ENCODE measurements at places on chromosomes 7 and 10. TPM values are rescaled to one million over a fixed set of nuclear protein-coding genes. Genes with fewer than 3 reads are reported as not detected.

The ENTPD7 gene
- total RNA-seq, result 8.1 TPM

The KEL gene
- 1.6 TPM for total RNA-seq

The SPDYE8 gene
- total RNA-seq, result not detected

The SEPTIN14 gene
- total RNA-seq, result not detected

The TMEM243 gene
- total RNA-seq, result 115 TPM

The GDF10 gene
- total RNA-seq, result 14.5 TPM

The ZNF736 gene
- total RNA-seq, result 15.1 TPM

The SFTPA2 gene
- total RNA-seq, result 14,717 TPM

The STYXL1 gene
- 25.6 TPM for total RNA-seq

The MGMT gene
- 19.9 TPM for total RNA-seq

GRCh38 chr7:78983483-78983882 is 470.0 kb downstream of the MAGI2 start:
- DNase-seq, result no peak
- no peaks in the 10 kb centered on the region for H3K36me3 ChIP-seq
- H3K27ac ChIP-seq, result no peak overlapping the region
- no peak overlapping the region for H3K4me3 ChIP-seq
- no peaks in the 10 kb centered on the region for H3K4me1 ChIP-seq

- no peak overlapping the region for H3K4me3 ChIP-seq
- H3K27ac ChIP-seq, result no peak overlapping the region
- no peaks in the 10 kb centered on the region for H3K27me3 ChIP-seq
Measured at GRCh38 chr7:137920637-137921399, 74.0 kb upstream of the DGKI start.

GRCh38 chr10:13590886-13591285 is 4.1 kb downstream of the PRPF18 start:
- DNase-seq, result no peak
- peaks cover 24% of the 10 kb centered on the region for H3K36me3 ChIP-seq
- H3K4me1 ChIP-seq, result peaks cover 18% of the 10 kb centered on the region
- no peaks in the 10 kb centered on the region for H3K27me3 ChIP-seq
- no peak overlapping the region for H3K4me3 ChIP-seq
- H3K27ac ChIP-seq, result no peak overlapping the region

- no peaks in the 10 kb centered on the region for H3K27me3 ChIP-seq
- H3K27ac ChIP-seq, result no peak overlapping the region
- no peak for DNase-seq
- H3K4me3 ChIP-seq, result no peak overlapping the region
Measured at GRCh38 chr10:62559481-62560200, 185.5 kb downstream of the ZNF365 start.

DNA sequence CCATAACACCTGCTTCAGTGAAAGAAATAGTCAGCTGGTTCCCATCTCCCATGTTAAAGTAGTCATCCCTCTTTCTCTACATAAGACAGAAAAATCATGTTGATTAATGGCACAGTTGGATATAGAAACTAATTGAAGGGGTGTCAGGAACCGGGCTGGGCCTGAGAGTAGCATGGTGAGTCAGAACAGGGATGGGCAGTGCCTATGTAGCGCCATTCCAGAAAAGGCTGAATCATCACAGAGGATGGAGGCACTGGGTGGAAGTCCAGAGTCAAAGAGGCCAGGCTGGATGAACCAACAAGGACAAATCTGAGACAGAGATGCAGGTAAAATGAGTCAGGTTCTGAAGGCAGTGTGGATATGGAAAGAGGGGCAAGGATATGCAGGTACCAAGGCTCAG is 201.2 kb downstream of the LHFPL3 start:
- no peak overlapping the region for H3K4me3 ChIP-seq
- H3K27me3 ChIP-seq, result no peaks in the 10 kb centered on the region
- no peaks in the 10 kb centered on the region for H3K4me1 ChIP-seq

- H3K27me3 ChIP-seq, result no peaks in the 10 kb centered on the region
- DNase-seq, result no peak
- no peaks in the 10 kb centered on the region for H3K36me3 ChIP-seq
- H3K4me1 ChIP-seq, result no peaks in the 10 kb centered on the region
- no peak overlapping the region for H3K4me3 ChIP-seq
Measured at GRCh38 chr7:136953386-136953785, 84.9 kb downstream of the CHRM2 start.

- no peaks in the 10 kb centered on the region for H3K36me3 ChIP-seq
- no peak for DNase-seq
- no peaks in the 10 kb centered on the region for H3K4me1 ChIP-seq
Measured at GRCh38 chr7:128876127-128876526, 13.5 kb downstream of the ATP6V1F start.

GRCh38 chr10:29784175-29784773 is 149.5 kb upstream of the SVIL start:
- no peaks in the 10 kb centered on the region for H3K36me3 ChIP-seq
- no peak overlapping the region for H3K4me3 ChIP-seq
- peaks cover 13% of the 10 kb centered on the region for H3K4me1 ChIP-seq
- no peak for DNase-seq
- H3K27ac ChIP-seq, result peak overlapping the region; percentile 7

- peaks cover 30% of the 10 kb centered on the region for H3K27me3 ChIP-seq
- H3K36me3 ChIP-seq, result no peaks in the 10 kb centered on the region
- H3K4me1 ChIP-seq, result peaks cover 10% of the 10 kb centered on the region
- H3K27ac ChIP-seq, result no peak overlapping the region
- no peak for DNase-seq
Measured at GRCh38 chr7:355568-355967, 65.6 kb downstream of the FOXL3 start.

DNA sequence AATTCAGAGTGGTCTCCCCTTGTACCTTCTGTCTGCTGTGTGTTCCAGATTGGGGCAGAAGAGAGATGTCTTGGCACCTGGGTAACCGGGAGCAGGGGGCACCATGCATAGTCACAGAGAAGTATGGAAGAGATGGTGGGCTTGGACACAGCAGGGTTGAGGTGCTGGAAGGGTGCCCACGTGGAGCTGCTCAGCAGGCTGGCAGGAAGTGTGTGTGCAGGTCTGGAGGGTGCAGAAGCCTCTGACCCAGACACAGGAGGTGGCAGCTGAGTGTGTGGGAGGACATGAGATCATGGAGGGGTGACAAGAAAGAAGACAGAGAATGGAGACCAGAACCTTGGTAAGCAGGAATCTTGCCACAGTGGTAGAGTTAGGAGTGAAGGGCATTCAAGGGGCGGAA is 42.3 kb upstream of the DUSP5 start:
- no peaks in the 10 kb centered on the region for H3K27me3 ChIP-seq
- H3K36me3 ChIP-seq, result no peaks in the 10 kb centered on the region
- no peak overlapping the region for H3K27ac ChIP-seq

GRCh38 chr7:82904871-82905270 is 257.8 kb downstream of the PCLO start:
- no peaks in the 10 kb centered on the region for H3K4me1 ChIP-seq
- no peak for DNase-seq
- H3K36me3 ChIP-seq, result no peaks in the 10 kb centered on the region
- H3K27me3 ChIP-seq, result no peaks in the 10 kb centered on the region
- no peak overlapping the region for H3K4me3 ChIP-seq
- H3K27ac ChIP-seq, result no peak overlapping the region

DNA sequence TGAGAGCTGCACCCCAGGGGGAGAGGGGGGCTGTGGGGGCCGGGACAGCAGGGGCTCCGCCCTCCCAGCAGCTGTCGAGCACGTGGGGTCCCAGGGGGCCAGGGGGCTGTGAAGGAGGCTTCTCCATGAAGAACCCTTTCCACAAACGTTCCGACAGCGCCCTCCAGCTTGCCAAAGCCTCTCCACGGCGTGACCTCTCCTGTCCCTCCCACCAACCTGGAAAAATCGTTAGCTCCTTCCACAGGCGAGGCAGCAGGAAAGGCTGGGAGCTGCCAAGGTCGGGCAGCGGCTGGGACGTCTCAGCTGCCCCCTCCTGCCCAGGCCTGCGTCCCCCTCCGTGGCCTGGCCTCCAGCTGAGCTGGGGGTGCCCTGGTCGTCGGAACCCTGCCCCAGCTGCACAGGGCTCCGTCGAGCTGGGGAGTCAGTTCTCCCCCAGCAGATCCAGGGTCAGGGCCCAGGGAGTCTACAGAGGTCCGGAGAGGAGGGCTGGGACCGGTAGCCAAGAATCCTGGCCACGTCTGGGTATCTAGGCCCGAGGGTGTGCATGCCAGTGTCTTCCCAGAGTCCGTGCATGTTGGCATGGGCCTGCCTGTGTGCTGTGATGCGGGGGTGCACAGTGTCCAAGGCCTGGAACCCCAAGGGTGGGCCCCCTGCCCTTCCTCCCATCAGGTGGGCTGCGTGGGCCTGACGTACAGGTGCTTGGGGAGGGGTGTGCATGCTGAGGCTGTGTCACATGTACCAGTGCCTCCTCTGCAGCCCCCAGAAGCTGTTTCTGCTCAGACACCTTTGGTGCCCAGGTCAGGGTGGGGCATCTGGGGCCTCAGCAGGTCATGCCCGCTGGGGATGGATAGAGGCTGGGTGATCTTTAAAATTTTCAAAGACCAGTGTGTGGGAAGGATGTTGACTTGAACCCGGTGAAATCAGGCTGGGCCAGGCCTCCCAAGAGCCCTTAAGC is 66.5 kb downstream of the UNCX start:
- H3K27me3 ChIP-seq, result peaks cover 67% of the 10 kb centered on the region
- H3K4me3 ChIP-seq, result no peak overlapping the region
- H3K36me3 ChIP-seq, result no peaks in the 10 kb centered on the region
- H3K27ac ChIP-seq, result no peak overlapping the region
- no peaks in the 10 kb centered on the region for H3K4me1 ChIP-seq

- no peak overlapping the region for H3K27ac ChIP-seq
- H3K4me1 ChIP-seq, result peaks cover 8% of the 10 kb centered on the region
- no peak for DNase-seq
- H3K4me3 ChIP-seq, result no peak overlapping the region
- H3K27me3 ChIP-seq, result no peaks in the 10 kb centered on the region
Measured at GRCh38 chr7:12692035-12692434, 4.6 kb downstream of the ARL4A start.

GRCh38 chr10:78065611-78066010 is 31.9 kb downstream of the RPS24 start:
- H3K27ac ChIP-seq, result no peak overlapping the region
- H3K4me3 ChIP-seq, result no peak overlapping the region
- H3K4me1 ChIP-seq, result no peaks in the 10 kb centered on the region
- no peak for DNase-seq
- no peaks in the 10 kb centered on the region for H3K36me3 ChIP-seq
- no peaks in the 10 kb centered on the region for H3K27me3 ChIP-seq

DNA sequence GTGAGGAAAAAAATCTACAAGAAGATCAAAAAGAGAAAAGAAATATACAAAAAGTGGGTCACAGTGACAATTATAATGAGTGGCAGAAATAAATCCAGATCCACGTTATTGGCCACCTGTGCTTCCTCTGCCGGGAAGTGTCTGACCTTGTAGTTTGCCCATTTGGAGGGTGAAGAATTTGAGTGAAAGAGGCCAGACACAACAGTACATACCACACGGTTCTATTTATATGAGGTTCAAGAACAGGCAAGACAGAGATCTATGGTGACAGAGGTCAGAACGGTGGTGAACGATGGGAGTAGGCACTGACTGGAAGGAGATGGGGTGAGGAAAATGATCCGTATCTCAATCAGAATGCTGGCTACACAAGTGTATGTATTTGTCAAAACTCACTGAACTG is 17.1 kb downstream of the PARP12 start:
- no peak overlapping the region for H3K4me3 ChIP-seq
- DNase-seq, result no peak
- no peaks in the 10 kb centered on the region for H3K27me3 ChIP-seq
